Activated naive CD4-positive, alpha-beta T cell treated with anti-CD3 and anti-CD28 coated beads for 36 hours (primary cell): ENCODE measurements at places on chromosomes 4 and X.

GRCh38 chr4:56791316-56791715 lies 30.2 kb downstream of the SPINK2 start:
- no peak for DNase-seq

DNA sequence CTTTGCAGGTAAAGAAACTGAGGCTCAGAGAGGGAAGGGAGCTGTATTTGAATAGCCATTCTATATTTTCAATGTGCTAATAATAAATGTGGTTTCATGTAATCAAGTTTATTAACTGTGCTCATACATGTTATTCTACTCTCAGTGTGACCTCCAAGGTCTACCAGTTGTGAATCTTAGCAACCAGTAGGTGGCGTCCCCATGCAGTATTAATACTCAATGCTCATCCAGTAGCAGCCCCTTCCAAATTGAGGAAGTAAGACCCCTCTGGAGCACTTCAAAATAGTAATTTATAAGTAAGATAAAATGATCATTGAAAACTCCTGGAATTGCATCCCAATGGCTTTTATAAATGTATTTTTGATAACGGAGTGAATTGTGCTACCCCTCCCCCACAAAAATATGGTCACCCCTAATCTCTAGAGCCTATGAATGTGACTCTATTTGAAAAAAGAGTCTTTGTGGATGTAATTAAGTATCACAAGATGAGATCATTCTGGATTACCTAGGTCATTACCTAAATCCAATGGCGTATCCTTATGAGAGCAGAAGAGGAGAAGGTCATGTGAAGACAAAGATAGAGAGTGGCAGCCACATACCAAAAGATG lies 20.4 kb upstream of the SEPSECS start:
- DNase-seq: peak; percentile 50

GRCh38 chr4:6501171-6501570 lies 28.8 kb upstream of the PPP2R2C start:
- DNase-seq: no peak

- DNase-seq: no peak
These were observed 25.5 kb upstream of the FGF5 start for GRCh38 chr4:80240976-80241375.

- no peak for DNase-seq
These were observed 20.4 kb upstream of the ATXN3L start for GRCh38 chrX:13340182-13340791.

DNA sequence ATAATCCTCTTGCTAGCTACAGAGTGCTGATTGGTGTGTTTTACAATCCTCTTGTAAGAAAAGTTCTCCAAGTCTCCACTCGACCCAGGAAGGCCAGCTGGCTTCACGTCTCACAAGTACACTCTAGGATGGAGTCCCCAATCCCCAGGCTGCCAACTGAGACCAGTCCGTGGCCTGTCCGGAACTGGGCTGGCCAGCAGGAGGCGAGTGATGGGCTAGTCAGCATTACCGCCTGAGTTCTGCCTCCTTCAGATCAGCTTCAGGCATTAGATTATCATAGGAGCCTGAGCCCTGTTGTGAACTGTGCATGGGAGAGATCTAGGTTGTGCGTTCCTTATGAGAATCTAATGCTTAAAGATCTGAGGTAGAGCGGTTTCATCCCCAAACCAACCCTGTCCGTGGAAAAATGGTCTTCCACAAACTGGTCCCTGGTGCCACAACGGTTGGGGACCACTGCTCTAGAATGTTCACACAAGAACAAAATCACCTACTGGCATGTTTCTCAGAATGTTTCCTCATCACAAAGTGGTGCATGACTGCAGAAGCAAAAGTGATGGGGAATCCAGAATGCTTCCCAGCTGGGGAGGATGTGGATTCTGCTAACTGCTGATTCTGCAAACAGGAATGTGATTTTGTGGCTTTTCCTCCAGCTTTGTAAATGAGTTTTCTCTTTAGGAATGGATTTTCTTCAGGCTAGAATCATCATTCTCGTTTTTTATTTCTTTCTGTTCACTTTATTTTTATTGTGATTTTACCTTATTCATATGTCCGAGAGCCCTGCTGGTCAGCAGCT lies 40.9 kb downstream of the SEPTIN11 start:
- DNase-seq: no peak

DNA sequence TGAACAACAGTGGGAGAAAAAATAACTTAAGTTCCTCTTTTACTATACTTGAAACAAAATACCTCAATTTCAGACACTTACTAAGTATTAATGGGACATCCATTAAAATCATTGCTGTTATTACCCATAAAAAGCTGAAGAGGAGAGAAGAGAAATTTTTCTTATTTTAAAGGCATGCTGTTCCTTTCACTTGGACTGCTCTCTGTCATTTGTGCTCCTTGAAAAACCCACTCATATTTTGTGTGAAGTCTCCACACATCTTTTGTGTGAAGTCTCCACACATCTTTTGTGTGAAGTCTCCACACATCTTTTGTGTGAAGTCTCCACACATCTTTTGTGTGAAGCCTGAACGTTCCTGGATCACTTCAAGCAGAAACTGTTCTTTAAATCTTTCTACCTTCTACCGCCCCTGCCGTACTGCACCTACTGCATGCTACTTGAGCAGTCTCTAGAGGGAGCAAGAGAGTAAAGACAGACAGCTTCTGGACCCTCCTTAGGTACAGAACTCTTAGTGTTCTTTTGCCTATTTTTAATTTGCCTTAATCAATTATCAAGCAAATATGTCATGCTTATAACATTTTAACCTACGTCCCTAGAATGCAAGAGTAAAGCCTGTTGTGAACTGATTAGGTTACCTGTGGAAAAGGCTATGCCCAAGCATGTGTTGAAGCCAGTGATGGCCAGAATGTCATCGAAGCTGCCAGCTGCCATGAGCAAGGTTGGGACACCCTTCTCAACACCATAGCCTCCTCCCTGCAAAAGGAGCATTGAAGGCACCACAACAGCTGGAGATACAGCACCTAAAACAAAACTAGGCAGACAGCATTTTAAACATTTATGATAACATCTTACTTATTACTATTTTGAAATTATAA lies 27.1 kb upstream of the SLC9B1 start:
- peak; percentile 42 for DNase-seq

GRCh38 chrX:71184803-71185495 lies 38.1 kb upstream of the GJB1 start:
- no peak for DNase-seq

DNA sequence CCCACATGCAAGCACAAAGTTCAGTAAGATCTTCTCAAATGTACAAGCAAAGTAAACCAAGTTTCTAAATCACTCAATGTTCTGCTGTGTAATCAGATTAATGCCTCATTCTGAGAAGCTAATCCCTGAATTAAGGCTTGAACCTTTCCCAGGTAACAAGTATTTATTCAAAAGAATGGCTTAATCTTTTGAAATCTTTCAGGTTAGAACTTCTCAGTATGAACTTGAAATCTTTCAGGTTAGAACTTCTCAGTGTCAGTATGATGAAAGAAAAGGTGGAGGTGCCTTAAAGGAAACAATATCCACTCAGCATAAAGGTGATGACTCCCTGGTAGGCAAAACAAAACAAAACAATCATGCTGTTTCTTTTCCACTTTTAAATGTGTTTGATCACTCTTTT lies 29.0 kb downstream of the TMPRSS11B start:
- DNase-seq: no peak

DNA sequence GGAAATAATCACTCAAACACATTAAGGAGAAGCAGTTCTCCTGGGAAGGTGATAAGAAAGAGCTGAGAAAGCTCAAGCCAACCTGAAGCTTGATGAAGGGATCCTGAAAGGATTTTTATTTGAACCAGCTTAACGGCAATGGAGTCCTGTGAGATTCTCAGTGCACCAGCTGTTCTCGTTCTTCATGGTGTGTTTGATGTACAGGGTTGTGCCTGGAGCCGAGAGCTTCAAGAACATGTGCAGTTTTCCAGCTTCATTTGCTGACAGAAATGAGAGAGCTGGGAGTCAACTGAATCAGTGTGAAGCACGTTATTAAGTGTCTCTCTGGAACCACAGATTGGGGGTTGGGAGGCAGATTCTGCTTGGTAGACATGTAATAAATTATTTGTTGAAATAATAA lies 115.7 kb downstream of the ANKRD50 start:
- DNase-seq: no peak

DNA sequence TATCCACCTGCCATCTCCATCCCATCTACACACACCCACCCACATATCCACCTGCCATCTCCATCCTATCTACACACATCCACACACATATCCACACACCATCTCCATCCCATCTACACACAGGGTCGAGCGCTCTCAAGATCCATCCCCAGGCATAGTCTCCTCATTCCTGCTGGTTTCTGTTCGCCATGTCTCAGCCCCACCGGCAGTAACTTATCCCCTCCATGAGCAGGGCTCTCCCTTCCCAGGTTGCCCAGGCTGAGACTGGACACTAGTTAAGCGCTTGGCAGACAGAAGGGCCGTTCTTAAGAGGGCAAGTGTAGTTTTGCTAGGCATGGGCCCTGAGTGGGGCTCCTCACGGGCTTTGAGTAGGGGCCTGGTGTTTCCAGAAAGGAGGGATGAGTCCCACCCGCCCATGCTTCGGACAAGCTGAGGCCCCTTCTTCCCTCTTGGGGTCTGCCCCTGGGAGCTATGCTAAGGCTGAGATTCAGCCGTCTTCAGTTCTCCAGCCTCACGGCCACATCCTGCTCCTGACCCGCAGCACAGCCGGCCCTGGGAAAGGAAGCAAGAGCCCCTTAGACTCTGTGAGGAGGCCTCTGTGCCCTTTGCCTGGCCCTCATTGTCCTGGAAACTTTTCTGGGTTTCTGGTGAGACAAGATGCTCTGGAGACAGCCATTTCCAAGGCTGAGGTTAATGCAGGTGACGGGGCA lies 20.4 kb downstream of the TMEM271 start:
- no peak for DNase-seq

DNA sequence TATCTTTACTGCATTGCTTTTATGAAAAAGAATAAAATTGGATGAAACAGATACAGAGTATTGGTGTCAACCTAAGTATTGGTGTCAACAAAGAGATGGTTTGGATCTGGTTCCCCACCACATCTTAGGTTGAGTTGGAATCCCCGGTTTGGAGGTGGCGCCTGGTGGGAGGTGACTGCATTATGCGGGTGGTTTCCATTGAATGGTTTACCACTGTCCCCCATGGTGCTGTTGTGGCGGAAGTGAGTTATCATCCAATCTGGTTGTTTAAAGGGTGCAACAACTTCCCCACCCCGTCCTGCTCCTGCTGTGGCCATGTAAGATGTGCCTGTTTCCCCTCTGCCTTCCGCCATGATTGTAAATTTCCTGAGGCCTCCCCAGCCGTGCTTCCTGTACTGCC lies 52.8 kb upstream of the CD99 start:
- no peak for DNase-seq

DNA sequence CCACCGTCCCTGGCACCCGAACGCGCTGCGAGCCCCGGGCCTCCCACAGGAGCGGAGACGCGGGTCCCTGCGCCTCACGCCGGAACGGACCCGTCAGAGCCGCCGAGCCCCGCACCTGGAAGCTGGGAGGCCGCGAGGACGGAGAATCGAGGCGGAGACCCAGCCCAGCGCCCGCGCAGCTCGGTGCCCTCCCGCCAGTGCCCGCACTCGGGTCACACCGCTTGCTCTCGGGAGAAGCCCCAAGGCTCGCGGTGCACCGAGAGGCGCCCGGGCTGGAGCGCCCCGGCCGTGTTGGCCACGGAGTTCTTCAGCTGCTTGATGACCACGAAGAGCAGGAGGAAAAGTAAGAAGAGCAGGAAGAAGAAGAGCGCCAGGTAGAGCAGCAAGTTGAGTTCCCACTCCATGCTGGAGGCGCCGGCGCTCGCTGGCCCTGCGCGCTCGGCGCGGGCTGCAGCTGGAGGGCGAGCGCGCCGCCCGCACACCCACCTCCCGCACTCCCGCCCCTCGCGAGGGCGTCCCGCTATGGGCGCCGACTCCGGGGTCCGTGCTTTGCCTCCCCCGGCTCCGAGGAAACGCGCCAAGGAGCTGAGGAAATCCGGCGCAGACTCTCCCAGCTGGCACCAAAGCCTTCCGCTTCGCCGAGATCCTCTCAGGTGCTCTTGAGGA lies at the start of gene SMIM43:
Gene SMIM43, minus strand, starts transcription at position 463 of the 666 bp plus-strand sequence. Its CDS starts 59 bp downstream, at position 404.
- no peak for DNase-seq

DNA sequence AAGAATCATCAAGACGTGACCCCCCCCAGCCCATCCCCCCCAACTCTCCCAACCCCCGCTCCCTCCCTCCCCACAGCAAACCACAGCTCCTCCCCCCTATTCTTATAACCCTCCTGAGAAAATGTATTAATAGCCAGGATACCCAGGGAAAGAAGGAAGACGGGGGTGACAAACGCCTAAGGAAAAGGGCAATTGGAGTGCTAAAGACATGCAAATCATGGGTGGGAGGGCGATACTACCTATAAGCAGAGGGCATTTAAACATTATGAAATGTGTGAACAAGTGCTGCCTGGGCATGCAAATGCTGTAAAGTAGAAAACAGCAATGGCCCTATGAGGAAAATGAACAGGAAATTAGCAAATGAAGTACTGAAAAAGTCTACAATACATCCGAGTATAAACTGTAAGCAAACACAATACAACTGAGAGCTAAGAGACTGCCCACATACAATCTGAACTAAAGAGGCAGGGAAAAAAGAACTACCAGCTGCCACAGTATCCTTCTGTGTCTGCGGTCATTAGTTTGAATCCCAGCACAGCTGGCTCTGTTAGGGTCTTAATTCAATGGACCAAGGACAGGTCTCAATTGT lies 2.4 kb downstream of the CXXC4 start:
- DNase-seq: no peak

GRCh38 chrX:21993265-21993664 lies 38.9 kb upstream of the PHEX start:
- no peak for DNase-seq

DNA sequence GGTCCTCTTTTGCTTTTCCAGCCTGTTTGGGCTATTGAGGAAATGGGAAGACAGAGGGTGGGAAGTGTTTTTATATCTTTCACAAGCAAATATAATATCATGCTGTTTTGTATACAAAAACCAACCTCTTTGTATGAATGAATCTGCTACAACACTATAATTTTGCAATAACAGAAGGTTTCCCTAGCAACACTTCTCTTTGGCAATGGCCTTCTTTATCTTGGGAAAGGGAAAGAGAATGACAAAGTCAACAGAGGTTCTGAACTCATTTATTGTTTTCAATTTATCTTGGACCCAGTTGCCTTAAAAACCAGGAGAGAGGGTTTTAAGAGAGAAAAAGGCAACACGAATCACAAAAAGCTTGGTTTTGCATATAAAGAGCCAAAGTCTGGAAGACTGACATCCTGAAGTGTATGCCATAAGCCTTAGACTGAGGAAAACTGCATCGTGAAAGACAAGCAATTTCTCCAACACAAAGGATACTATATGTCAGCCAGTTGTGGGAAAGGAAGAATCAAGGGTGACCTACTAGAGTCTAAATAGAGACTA lies 121.8 kb upstream of the FAM241A start:
- DNase-seq: no peak

GRCh38 chrX:44344687-44345086 lies 1.2 kb upstream of the EFHC2 start:
- DNase-seq: peak; percentile 18

GRCh38 chrX:140918398-140919038 lies 83.9 kb upstream of the SPANXB1 start:
- peak; percentile 22 for DNase-seq

GRCh38 chr4:41600243-41600912 lies 62.4 kb downstream of the LIMCH1 start:
- no peak for DNase-seq
